Stimulated activated CD8-positive, alpha-beta memory T cell treated with anti-CD3 and anti-CD28 coated beads, Interleukin-12 subunit alpha, Interleukin-12 subunit beta, amount 100 ng/mL, for 1 hour (primary cell): ENCODE measurements at places on chromosomes 4 and X.

DNA sequence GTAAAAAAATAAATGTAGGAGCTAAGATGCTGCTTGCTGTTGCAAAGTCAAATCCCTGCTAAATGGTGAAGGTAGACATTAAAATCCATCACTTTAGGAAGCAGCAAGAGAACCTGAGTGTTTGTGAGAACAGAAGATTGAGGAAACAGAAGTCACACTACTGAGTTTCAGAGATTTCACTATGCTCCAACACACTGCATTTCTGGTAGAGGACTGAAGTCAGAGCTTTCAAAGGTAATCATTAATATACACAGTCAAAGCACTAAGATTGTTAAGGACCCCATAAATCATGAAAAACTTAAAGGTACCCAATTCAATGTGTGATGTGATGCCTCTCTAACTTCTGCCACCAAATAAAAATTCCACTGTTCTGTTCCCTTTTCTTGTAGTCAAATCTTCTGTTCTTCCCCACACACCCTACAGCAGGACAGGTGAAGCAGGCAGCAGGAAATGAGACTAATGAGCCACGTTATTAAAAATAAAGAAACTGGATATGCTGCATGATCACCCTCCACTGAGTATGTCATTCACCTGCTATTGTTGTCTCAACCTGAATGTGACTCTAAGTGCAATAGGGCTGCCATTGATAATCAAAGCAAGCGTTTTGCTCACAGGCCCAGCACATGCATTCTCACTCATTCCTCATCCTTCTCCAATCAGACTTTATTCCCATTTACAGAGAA lies 28.9 kb upstream of the APELA start:
- DNase-seq, result no peak

- DNase-seq, result no peak
Measured at GRCh38 chr4:63919636-63920365, 489.4 kb downstream of the TECRL start.

DNA sequence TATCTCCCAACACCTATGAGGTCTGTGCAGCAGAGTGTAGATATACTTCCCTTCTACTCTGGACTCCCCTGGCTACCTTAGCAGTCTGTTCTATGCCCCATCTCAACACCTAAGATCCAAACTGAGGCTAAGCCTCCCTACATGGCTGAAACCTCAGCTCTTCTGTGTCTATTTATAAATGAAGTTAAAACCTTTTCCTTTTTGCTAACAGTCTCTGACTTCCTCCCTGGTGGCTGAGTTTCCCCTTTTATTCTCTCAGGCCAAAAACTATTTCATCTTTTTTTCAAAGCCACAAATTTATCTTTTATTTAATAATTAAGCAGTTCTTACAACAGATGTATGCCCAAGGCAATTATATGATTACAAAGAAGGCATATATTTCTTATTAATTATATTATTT lies 111.8 kb upstream of the STIM2 start:
- DNase-seq, result no peak

GRCh38 chr4:100042235-100042634 lies 92.2 kb upstream of the H2AZ1 start:
- no peak for DNase-seq

GRCh38 chr4:109748114-109748513 lies 18.2 kb upstream of the PLA2G12A start:
- no peak for DNase-seq

GRCh38 chr4:53640576-53641453 lies 49.5 kb upstream of the LNX1 start:
- no peak for DNase-seq

DNA sequence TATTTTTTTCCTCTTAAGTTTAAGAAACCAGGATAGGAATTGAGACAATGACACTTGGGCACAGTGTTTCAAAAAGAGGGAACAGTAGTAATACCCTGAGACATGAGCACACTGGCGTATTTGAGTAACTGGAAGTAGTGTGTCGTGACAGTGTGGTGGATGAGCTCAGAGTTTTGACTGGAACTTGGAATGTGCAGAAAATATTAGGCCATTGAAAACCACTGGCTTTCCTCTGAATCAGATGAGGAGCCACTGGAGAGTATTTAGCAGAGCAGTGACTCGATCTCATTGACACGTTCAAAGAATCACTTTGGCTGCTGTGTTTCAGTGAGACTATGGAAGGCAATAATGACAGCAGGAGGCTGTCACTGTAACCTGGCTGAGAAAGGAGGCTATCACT lies 1531.2 kb downstream of the STIM2 start:
- DNase-seq, result no peak

DNA sequence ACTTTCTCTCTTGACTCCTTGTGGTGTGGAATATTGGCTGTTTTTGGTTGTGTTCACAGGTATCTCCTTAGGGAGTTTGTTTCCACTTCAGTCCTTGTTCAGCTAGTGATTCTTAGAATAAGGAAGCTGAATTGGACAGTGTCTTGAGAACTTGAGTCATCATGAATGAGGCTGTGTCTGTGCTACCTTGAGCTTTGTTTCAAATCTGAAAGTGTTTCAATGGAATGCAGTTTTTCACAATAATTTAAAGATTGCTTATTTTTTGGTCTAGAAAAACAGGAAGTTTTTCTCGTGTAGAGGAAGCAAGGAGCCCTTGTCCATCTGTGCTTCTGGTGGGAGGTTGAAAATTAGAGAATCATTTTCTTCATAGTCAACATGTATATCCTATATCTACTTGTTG lies 76.5 kb downstream of the ZNF518B start:
- no peak for DNase-seq

- DNase-seq, result no peak
Measured at GRCh38 chr4:17646693-17647092, 32.3 kb downstream of the MED28 start.

- DNase-seq, result no peak
Measured at GRCh38 chr4:87863486-87863885, 30.7 kb downstream of the MEPE start.

DNA sequence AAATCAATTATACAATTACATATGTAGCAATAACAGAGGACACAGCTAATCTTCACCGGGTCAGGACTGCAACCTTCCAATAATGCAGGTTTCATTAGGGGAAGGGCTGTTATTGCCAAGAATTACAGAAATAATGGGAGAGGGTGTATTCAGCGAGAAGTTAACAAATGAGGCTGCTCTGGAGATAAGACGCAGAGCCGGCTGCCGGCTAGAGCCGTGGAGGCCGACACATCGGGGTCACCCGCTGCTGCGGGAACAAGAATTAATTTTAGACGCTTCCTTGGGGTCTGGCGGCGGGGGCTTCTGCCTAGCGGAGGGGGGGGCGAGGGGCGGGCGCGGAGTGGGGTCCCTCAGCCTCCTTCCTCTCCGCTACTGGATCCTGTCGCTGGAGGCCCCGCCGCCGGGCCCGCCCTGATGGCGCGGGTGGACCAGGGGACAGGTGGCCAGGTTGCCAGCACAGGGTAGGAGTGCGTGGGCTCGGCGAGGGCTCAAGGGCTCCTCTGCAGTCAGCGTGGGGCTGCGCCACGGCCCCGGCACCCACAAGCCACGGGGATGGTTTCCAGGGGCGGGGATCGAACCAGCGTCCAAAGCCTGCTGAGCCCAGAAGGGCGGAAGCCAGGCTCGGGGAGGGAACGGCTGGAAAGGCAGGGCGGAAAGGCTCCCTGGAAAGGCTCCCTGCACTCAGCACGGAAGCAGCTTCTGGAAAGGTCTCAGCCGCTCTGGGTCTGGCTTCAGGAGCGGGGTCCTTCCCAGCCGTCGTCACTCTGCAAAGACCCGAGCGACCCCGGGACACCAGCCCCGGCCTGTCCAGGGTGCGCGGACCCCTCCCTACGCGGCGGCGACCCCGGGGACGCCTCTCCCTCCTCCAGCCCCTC lies 113.8 kb upstream of the NKX1-1 start:
- DNase-seq, result no peak

- DNase-seq, result no peak
Measured at GRCh38 chrX:9339603-9340491, 125.0 kb upstream of the TBL1X start.

DNA sequence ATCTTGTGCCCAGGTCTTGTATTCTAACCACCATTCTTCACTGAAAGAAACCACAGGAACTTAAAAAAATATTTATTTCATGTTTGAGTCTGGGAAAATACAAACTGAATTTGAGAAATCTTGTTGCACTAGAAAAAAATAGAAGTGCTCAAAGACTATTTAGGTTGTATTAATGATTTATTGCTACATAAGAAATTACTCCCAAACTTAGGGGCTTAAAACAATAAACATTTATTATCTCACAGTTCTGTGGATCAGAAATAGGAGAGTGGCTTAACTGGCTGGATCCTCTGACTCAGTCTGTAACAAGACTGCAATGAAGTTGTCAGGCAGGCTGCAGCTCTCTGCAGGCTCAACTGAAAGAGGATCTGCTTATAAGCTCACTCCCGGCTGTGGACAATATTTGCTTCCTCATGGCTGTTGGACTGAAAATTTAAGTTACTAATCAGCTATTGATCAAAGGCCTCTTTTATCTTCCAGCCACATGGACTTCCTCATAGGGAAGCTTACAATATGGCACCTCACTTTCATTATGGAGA lies 295.4 kb upstream of the FAM241A start:
- no peak for DNase-seq

DNA sequence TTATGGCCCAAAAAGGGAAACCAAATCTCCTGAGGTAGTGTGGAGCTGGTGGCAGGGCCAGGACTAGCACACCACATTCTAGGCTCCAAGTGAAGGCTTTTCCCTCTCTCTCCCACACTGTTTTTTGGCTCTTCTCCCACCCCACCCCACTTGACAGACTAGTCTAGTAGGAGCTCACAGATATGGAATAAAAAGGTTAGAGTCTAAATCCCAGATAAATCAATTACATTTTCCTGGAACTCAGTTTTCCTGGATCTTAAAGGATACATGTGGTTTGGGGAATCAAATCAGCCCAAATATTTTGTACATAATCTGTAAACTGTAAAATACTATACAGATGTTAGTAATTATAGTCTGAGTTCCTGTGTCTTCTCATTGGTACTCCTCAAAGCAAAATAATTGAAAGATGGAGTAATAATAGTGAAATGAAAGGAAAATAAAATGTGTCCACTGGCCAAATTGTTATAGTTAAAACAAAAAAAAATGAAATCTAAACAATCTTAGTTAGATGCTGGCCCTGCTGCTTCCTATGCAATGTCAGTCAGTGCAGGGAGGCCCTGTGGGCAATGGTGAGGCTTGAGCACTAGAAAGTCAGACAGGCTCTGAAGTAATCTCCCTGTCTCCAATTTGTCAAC lies 370.4 kb upstream of the CPEB2 start:
- DNase-seq, result no peak

- no peak for DNase-seq
Measured at GRCh38 chr4:151658959-151659600, 101.7 kb downstream of the GATB start.

- DNase-seq, result no peak
Measured at GRCh38 chrX:30282527-30282926, 26.7 kb downstream of the NR0B1 start.

DNA sequence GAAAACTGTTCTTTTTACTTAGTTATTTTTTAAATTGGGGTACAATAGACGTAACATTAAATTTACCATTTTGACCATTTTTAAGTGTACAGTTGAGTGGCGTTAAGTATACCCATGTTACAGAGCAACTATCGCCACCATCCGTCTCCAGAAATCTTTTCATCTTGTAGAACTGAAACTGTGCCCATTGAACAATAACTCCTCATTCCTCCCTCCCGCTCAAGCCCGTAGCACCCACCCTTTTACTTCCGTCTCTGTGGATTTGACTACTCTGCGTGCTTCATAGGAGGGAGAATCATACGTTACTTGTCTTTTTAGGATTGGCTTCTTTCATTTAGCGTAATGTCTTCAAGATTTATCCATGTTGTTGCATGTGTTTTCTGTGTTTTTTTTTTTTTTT lies 55.3 kb downstream of the TMEM131L start:
- no peak for DNase-seq

DNA sequence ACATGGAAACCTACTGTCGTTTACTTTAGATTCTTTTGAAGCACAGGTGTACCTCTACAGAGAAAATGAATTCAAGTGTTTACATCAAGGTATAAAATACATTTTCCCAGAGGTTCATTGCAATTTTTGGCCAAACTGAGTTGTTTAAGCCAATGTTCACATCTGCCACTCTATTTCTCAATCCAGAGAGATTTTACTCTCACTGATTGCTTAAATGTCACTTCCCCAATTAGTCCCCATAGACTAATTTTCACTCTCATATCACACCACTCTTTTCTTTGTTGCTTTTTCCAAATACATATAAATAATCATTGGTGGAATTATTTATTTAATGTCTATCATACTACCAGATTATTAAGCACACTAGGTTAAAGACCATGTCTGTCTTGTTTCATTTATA lies 271.8 kb downstream of the PPP3CA start:
- DNase-seq, result no peak

- no peak for DNase-seq
Measured at GRCh38 chr4:121070696-121071639, 1.4 kb downstream of the NDNF start.

DNA sequence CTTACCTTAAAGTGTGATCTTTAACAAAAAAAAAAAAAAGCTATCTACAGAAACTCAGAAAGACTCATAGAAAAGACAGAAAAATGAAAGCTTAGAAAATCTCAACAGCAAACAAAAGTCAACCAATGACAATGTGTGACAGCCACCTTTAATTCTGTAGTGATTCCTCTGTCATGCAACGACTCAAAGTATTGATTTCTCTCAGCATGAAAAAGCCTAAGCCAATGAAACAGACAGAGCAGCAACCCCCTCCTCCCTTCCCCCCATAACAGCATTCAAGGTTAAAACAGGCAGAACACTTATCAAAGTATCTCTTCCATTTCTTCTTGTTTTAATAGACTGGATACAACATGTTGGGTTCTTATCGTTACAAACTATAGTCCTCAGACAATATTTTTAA lies 112.5 kb downstream of the MAB21L2 start:
- no peak for DNase-seq

- DNase-seq, result no peak
Measured at GRCh38 chr4:77920371-77920770, 57.7 kb downstream of the MRPL1 start.

- DNase-seq, result no peak
Measured at GRCh38 chr4:186936496-186937375, 213.1 kb upstream of the FAT1 start.

GRCh38 chr4:37758226-37758625 lies 68.3 kb upstream of the PGM2 start:
- no peak for DNase-seq

DNA sequence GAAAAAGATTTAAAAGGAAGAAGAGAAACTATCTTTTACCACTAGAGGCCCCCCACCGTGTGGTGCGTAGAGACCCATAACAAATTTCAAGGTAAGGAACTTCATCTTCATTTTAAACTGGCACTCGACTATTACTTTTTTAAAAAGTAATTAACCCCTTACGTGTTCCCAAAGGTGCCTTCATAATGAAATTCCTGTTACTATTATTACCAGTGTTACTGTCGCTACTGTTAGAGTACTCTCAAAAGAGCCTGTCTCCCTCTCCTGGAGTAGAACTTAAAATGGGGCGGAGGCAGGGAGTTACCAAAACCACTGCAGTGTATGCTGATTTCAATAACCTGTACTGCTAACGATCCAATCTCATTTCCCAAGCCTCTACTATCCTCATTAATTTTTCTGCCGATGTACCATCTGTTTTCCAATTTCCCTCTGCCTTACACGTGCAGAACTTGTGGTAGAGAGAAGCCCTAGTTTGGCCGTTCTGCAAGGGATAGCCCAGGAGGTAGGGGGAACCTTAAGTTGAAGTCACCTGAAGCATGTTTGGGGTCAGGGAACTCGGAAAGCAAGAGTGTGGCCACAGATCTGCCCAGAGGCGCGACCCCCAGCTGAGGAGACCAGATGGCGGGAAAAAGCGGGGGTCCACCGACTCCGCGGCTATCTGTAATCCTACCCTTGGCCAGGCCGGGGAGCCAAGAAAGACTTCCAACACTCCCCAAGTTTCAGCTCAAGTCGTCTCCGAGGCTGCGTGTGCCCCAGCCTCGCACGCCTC lies 720 bp upstream of the STK26 start:
- no peak for DNase-seq
